NCI-H1048 (cell line): ENCODE measurements at places on chromosomes 4 and X.

- no peak for DNase-seq
Observed at GRCh38 chrX:129025376-129025775, 497.9 kb downstream of the SMARCA1 start.

DNA sequence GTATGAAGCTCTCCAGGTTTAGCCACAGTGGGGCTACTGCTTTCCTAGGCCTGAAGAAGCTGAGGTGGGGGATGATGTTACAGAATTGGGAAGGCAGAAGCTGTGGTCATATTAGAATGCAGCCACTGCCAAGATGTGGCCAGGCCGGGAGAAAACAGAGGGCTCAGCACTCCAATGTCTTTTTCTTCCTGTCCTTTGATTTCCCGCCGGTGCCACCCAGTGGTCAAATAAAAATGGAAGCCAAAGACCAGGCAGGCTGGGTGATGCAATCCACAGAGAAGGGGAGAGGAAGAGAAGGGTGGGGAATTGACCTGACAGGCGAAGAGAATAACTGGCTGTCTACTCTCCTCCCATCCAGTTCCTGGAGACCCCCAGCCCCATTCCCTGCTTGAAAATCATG is 94.9 kb upstream of the SHISA3 start:
- no peak for DNase-seq

DNA sequence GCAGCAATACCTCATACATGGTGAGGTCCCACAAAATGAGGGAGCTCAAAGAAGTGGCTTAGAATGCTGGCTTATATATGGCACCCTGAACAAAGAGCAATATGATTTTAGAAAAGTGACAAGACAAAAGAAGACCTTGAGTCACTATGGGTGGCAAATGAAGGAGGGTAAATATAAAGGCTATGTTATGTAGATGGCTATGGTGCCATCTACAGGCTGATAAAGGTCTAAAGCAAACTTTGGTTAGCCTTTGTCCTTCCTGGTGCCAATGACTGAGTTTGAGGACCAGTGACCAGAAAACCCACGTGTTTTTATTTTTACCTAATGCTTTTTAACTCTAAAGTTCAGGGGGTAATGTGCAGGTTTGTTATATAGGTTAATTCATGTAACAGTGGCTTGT is 151.8 kb downstream of the CCNG2 start:
- DNase-seq: no peak

DNA sequence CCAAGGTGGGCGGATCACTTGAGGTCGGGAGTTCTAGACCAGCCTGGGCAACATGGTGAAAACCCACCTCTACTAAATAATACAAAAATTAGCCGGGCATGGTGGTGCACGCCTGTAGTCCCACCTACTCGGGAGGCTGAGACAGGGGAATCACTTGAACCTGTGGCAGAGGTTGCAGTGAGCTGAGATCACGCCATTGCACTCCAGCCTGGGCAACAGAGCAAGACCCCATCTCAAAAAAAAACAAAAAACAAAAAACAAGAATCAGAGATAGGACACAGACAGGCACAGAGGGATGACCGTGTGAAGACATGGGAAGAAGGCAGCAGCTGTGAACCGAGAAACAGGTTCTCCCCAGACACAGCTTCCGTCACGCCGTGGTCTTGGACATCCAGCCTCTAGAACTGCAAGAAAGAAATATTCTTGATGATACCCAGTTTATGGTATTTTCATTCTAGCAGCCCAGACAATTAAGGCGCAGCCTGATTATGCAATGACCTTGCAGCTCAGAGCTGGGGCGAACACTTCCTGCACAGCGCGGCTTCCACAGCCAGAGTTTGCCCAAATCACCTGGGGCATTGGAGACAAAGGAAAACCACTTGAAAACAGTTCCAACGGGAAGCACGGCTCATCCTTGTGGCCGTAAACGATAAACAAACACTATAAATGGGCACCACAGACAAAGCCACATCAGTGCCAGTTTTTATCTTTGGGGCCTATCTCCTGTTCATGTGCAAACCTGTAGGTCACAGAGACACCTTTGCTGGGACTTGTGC is 4.2 kb upstream of the ARSD start:
- DNase-seq: no peak

DNA sequence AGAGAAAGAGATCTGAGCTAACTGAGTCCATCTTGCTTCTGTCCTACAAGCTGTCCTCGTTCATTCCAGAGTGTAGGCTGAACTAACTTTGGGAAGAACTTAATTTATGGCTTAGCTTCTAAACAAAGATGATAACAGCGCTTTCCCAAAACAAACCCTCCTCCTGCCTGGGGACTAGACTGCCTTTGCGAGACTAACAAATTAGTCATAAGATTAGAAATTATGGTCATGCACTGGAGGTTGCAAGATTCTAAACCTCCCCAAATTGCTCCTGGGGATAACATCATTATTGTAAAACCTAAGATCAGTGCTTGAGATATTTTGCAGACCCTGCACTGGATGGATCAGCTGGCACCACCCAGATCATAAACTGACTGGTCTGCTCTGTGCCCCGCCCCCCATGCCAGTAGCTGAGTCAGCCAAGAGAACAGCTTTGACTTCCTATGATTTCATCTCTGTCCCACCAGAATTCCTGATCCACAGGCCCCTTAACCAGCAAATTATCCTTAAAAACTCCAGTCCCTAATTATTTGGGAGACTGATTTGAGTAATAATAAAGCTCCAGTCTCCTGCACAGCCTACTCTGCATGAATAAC is 883.3 kb downstream of the TRIML1 start:
- DNase-seq: no peak

DNA sequence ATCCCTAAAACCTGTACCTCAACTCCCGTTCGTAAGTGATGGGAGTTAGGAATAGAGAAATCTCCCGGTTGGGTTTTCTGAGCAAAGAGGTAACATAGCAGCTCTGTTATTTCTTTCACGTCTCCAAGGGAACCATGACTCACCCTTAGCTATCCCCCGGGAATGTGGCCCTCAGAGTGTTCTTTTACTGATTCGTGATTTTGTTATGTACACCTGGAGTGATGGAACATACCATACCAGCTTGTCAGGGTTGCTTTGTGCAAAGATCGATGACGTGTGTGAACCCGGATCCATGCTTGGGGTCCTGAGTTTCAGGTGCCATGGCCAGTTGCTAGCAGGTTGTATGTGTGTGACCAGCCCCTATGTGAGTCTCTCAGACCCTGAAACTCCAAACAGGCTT is 52.6 kb downstream of the HPRT1 start:
- no peak for DNase-seq

GRCh38 chr4:152559641-152560040 is 23.7 kb upstream of the FBXW7 start:
- DNase-seq: no peak

DNA sequence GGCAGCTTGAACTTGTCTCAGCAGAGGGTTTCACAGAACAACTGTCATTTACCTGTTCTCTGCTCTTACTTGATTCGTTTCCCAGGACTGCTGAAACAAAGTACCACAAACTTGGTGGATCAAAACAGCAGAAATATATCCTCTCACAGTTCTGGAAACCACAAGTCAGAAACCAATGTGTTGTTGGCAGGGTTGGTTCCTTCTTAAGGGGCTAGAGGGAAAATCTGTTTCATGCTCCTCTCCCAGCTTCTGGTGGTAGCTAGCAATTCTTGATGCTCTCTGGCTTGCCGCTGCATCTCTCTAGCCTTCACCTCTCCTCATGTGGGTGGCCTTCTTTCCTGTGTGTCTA is 4.7 kb downstream of the TLR8 start:
- DNase-seq: no peak

DNA sequence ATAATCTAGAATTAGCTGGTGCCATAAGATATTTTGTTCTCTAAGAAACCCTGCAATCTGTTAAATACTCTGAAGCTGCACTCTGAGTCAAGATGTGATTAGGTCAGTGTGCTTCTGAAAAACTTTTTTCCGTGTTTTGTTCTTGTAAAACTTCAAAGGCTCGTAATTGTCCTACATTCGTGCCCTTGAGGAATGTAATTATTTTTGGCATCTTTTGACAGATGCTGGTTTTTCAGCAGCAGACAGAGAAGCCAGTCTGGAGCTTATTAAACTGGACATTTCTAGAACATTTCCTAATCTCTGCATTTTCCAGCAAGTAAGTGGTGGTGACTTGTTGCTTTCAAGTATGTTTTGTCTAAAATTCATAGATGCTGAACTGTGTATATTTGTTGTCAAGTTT is 36.8 kb upstream of the TADA2B start:
- DNase-seq: no peak

- DNase-seq: no peak
Observed at GRCh38 chr4:6467600-6467999, 4.8 kb downstream of the PPP2R2C start.

- DNase-seq: no peak
Observed at GRCh38 chr4:174554231-174554728, 32.0 kb upstream of the HPGD start.

DNA sequence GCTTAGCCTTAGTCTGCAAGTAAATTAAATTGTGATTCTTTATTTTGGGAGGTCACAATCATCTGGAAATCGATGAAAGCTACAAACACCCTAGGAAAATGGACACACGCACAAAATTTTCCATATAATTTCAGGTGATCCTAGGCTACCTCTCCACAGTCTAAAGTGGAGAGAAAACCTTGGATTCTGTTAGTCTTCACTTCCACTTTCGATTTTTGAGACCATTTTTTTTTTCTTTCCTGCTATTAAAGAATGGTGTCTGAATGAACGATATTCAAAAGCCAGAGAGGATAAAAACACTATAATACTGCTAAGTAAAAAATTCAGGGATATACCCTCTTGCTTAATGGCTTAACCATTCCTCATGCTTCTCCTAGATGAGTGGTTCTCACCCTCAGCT is 1.7 kb downstream of the FBXL5 start:
- no peak for DNase-seq

DNA sequence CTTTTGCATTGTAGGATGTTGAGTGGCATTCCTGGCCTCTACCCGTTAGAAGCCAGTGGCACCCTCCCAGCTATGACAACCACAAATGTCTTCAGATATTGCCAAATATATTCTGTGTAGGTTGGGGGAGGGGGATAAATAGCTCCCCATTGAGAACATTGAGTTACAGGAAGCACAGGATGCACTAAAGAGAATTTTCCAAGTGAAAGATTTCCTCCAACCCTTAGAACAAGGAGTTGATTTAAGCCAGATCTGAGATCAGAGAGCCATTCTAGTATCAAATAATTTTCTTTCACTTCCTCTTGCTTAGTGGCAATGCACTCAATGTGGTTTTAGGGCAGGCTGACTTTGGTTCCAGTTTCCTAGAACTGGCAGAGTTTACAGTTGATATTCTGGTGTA is 436.6 kb downstream of the C4orf33 start:
- DNase-seq: no peak
